ENCODE measurements at places on chromosomes 1 and 21.

- peak; percentile 83 for DNase-seq
Measured at GRCh38 chr1:52403566-52404115, 582 bp downstream of the ORC1 start.

- no peak for DNase-seq
Measured at GRCh38 chr1:119081700-119082099, 58.8 kb downstream of the WARS2 start.

DNA sequence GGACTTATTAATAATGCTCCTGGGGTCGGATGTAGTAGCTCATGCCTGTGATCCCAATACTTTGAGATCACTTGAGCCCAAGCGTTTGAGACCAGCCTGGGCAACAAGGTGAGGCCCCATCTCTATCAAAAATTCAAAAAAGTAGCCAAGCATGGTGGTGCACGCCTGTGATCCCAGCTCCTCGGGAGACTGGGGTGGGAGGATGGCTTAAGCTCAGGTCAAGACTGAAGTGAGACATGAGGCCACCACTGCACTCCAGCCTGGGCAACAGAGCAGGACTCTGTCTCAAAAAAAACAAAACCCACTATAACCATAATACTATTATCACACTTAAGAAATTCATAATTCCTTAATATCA lies 1.6 kb upstream of the DEGS1 start:
- no peak for DNase-seq

- no peak for DNase-seq
Measured at GRCh38 chr1:160855181-160855981, 7.3 kb downstream of the CD244 start.

- no peak for DNase-seq
Measured at GRCh38 chr1:69213644-69214043, 354.1 kb upstream of the LRRC7 start.

- DNase-seq = no peak
Measured at GRCh38 chr21:34983680-34984086, 65.4 kb downstream of the RUNX1 start.

DNA sequence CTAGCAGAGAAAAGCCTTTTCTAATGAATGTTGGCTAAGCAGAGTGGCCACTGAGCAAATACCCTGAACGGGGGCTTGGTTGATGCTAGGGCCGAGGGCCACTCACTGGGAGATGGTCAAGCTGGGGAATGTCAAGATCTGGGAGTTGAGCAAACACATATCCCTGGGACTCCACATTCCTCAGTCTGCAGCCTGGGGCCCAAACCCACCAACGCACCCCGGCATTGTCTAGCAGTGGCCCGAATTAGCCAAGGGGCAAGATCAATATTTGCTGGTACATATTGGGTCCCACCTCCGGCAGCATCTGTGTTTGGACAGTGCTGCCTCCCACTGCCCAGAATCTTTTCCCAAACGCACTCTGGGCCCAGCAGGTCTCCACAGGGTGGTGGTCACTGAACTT lies 144.1 kb downstream of the TRABD2B start:
- DNase-seq = peak; percentile 65

- peak; percentile 76 for DNase-seq
Measured at GRCh38 chr1:61839679-61840078, 97.4 kb downstream of the PATJ start.

DNA sequence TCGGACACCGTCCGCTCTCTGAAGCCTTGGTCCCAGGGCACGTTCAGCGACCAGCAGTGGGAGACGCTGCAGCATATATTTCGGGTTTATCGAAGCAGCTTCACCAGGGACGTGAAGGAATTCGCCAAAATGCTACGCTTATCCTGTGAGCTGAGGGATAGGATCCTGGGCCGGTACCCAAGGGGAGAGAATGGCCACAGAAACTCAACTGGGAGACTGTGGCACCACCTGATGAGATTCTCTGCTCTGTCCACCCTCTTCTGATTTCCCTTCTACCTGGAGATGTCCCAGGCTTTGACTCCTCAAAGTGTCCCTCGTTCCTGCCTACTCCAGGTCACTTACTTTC lies 855 bp downstream of the CD1D start:
- peak; percentile 77 for DNase-seq

DNA sequence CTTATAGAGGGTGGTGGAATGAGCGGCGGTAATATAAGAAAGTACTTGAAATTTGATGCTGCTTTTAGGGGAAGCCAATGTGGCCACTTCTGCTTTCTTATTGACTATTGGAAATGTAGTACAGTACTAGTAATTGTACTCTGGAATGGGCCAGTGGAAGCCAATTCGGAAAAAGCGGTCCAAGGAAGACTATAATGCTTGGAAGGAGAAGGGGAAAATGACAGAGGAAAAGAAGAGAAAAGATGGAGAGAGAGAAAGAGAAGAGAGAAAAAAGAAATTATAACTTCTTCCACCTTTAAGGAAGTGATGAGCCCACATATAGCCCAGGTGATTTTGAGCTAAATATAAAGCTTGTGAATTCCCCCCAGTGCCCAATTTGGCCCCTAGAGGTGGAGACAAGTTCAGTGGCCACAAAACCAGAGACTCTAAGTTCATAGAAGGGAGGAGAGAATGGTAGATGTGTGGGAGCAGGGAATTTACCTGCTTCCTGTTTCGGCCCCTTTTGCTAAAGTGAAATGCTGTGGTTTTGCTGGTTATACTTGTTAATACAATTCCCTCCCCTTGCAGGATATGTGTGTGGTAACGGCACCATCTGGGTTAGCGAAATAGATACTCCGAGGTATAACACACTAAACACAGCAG lies 35.7 kb upstream of the DUSP10 start:
- DNase-seq = no peak

- no peak for DNase-seq
Measured at GRCh38 chr21:25501996-25502665, 105.2 kb downstream of the MRPL39 start.

DNA sequence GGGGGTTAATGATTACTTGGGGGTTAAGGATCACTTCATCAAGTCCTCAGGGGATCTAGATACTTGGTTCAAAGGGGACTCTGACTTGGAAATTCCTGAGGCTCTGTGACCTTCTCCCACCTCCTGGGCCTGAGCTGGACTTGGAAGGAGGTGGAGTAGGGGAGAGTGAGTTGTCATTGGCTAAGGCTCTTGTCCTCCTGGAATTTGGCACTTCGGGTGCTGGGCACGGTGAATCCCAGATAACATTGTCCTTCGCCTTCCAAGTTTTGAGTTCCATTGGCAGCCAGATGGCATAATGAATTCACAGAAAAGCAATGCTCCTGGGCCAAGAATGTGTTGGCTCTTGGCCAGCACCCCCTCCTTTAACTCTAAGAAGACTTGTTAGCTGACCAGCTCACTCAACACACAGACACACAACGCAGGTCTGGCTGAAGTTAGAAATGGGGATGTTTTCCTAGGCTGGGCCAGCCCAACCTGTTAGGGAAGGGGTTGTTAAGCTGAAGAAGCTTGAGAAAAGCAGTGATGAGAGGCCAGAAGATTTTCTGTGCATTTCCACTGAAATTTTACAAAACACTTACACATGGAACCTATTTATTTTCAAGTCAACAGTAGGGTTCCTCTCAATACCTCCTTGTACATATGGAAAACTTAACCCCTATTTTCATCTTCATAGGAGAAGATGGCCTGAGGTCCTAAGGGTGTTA lies 29.7 kb downstream of the SLC26A9 start:
- no peak for DNase-seq

DNA sequence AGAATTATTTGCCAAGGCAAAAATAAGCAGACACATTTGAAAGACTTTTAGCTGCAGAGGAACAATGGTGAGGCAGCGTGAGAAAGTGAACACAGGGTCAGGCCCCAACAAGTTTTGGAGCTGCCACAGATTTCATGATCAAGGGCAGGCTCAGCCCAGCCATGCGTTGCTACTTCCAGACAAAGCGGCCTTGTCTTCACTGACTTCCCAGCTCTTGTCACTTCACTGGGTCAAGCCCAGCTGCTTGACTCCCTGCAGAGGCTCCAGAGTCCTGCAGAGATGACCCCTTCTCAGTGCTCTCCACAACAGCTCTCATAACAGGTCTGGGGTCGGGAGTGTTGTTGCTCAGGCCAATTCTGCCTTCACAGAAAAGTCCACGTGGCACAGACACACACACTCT lies 35.8 kb downstream of the HHAT start:
- no peak for DNase-seq
